ENCODE measurements at places on chromosomes 6 and 20. TPM values are rescaled to one million over a fixed set of nuclear protein-coding genes. Genes with fewer than 3 reads are reported as not detected.

The DEFB126 gene
- not detected for total RNA-seq

The WASF1 gene
- 31.8 TPM for total RNA-seq

The PROCR gene
- total RNA-seq: 3.5 TPM

The CCN2 gene
- total RNA-seq: 26.3 TPM

The CPNE5 gene
- total RNA-seq: 0.29 TPM

The BTN1A1 gene
- total RNA-seq: not detected

The SIM1 gene
- 0.14 TPM for total RNA-seq

The GPRC6A gene
- total RNA-seq: not detected

The MCHR2 gene
- total RNA-seq: not detected

The C20orf96 gene
- total RNA-seq: 29.4 TPM

The CFAP206 gene
- total RNA-seq: 0.11 TPM

The TCP11 gene
- total RNA-seq: not detected

The ADGRF5 gene
- not detected for total RNA-seq

The FGD2 gene
- not detected for total RNA-seq

The SIRPB2 gene
- not detected for total RNA-seq

The KCNQ5 gene
- total RNA-seq: 7.0 TPM

The PPIL4 gene
- total RNA-seq: 41.3 TPM

The HLA-DOB gene
- not detected for total RNA-seq

The C20orf144 gene
- total RNA-seq: not detected

The TRIM10 gene
- total RNA-seq: not detected

The CAGE1 gene
- 0.21 TPM for total RNA-seq

The AGPAT4 gene
- 68.4 TPM for total RNA-seq

The PTPRT gene
- total RNA-seq: 2.3 TPM

The IL20RA gene
- total RNA-seq: 0.57 TPM

The ADAM33 gene
- total RNA-seq: 3.0 TPM

The ISM1 gene
- 0.93 TPM for total RNA-seq

The GRM1 gene
- 0.57 TPM for total RNA-seq

The KATNA1 gene
- total RNA-seq: 28.2 TPM

The THEMIS gene
- total RNA-seq: not detected
